GM06990 (cell line): ENCODE measurements at places on chromosomes 2 and 18.

GRCh38 chr2:8438996-8439395 lies 242.9 kb upstream of the ID2 start:
- DNase-seq, result no peak

DNA sequence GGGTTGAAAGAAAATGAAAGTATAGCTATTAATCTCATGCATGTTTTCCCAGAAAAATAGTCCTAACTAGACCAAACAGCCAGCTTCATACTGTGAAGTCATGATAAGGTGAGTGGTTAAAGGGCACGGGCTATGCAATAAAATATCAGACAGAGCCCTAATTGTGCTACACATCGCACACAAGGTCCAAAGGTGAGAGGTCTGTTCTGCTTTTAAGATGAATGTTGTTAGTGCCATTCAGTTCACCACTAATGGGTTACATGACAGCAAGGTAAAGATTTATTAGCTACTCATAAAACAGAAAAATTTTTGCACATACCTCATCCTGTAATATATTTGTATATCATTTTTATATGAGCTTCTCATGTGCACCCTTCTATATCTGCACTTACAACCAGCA lies 105.0 kb upstream of the STK17B start:
- DNase-seq, result no peak

DNA sequence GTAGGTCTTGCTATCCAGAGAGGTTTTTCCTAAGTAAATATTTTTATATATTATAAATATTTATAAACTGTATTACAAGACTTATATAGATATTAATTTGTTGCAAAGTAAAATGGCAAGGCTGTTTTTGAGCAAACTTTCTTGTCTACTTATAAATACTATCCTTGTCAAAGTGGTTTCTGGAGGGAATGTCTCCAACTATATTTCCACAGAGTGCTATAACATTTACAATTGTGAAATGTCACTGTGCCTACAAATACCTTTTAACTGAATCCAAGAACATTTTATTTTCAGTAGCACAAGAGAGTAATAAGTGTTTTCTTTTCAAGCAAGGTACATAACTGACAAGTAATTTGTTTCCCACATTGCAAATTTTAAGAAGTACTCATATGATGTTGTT lies 256.8 kb downstream of the ZNF385B start:
- DNase-seq, result no peak

- DNase-seq, result no peak
These were observed 54.3 kb downstream of the ST3GAL5 start for GRCh38 chr2:85834466-85834865.

DNA sequence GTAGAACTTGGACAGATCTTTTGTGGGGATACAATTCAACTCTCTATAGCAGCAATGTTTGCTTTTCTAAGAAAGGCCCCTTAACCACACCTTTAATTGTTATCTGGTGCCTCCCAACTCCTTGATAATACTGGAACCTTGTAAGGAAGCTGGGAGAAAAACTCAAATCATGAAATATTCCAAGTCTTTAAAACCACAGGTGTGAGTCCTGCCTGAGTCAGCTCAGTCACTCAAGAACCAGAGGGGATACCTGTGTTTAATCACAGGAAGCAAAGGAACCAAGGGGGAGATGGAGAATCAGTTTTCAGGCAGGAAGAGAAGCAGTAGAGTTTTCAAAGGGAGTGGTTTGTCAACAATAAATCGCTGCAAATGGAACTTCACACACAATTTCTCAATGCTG lies 159.9 kb downstream of the LAMA3 start:
- DNase-seq, result no peak

- DNase-seq, result no peak
These were observed 24.5 kb upstream of the GIGYF2 start for GRCh38 chr2:232672588-232672987.
